ENCODE measurements at places on chromosomes 6 and 20. TPM values are rescaled to one million over a fixed set of nuclear protein-coding genes. Genes with fewer than 3 reads are reported as not detected.

DNA sequence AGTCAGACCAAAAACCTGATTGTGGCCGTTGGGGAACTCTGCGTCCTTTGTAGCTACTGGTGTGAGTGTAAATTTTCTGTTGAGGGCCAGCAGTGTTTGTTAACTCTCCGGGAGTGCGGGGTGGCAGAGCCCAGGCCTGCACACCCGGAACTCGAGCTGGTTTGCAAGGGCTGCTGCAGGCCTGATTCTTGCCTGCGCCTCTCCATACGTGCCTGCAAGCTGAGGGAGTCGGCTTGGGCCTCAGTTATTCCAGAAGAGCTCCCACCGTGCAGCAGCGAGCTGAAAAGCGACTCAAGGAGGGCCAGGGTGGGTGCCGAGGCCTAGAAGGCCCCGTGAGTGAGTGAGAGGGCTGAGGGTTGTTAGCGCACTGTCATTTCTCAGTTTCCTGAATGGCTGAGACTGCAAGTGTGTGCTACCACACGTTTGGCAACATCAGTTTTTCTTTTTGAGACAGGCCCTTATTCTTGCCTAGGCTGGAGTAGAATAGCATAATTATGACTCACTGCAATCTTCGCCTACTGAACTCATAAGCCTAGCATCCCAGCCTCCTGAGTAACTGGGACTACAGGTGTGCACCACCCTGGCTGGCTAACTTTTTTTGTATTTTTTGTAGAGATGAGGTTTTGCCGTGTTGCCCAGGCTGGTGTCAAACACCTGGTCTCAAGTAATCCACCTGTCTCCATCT, 33.9 kb upstream of the KIF13A start:
- no peak for DNase-seq

GRCh38 chr6:157240059-157240959, 83.0 kb downstream of the TMEM242 start:
- peak; percentile 55 for DNase-seq

GRM4 gene
- total RNA-seq: 0.06 TPM

DNA sequence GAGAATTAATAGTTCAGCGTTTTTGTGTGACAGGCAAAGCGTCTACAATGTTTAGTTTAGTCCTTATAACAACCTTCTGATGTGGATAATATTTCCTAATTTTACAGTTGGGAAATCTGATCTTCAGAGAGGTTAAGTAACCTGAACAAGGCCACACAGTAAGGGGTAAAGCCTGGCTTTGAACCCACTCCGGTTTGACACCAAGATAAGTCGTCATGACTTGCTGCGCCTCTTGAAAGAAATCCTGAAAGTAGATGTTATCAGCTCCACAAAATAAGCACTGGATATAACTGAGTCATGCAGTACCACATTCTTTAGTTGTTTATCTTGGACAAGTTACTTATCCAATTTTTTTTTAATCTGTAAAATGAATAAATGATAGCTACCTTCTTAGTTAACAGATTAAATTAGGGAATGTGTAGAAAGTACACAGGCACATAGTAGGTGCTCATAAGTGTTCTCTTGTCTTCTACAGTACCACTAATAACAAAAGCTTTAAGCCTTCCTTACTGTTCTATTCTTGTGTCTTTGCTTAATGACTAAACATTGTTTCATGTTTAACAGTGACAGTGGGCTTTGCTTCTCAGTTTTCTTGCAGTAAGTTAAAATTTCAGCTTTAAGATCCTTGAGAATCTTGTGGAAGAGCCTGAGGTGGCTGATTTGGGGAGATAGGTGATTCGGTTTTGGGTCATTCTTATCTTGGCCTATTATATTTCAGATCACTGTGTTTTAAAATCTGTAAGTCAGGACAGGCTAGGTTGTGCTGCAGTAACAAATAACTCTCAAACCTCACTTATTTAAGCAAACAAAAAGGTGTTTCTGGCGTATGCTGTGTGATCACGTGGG, 2.1 kb downstream of the HIVEP1 start:
- DNase-seq: no peak

GRCh38 chr6:128251445-128252340, 268.7 kb downstream of the PTPRK start:
- no peak for DNase-seq

- DNase-seq: no peak
Measured at GRCh38 chr20:54099894-54100293, 29.5 kb upstream of the BCAS1 start.

GRCh38 chr20:38383147-38383546, 36.9 kb downstream of the LBP start:
- no peak for DNase-seq

GRCh38 chr6:142406131-142406530, 104.3 kb downstream of the ADGRG6 start:
- DNase-seq: no peak

HRH3 gene
- 0.15 TPM for total RNA-seq

- DNase-seq: peak; percentile 26
Measured at GRCh38 chr20:56166781-56167465, 81.6 kb upstream of the MC3R start.

DNA sequence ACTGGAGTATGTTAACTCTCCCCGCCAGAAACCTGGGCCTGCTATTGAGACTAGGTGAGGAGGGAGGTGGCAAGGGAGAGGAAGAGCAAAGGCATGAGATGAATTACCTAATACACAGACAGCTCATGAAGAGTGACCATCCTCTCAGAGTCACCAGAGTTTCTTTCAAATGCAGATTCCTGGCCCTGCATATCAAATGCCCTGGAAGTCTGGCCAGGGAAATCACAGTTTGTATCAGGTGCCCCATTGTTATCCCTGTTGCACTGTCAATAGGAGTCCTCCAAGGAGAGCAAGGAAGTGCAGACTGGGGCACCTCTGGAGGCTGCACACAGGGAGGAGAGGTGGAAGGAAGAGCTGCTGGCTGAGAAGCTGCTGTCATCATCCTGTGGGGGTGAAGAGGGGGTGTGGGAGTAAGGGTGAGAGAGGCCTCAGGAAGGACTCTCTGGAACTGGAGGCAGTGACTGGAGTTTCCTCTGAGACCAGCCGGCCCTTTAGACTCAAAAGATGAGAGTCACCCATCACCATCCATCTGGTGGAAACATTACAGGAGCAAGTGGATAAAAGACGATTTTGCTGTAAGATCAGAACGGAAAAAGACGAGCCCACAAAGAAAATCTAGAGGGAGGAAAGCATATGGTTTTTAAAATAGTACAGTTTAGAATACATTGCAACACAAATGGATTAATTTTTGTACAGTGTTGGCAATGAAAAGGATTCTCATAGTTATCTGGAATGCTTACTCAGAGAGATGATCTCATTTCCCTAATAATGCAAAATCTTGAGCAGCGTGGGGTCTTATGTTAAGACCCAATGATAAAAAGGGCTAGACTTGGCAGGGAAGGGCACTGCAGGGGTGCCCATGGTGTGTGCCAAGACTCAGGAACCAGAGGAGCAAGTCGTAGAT, 268.1 kb downstream of the UST start:
- no peak for DNase-seq

SH3BGRL2 gene
- total RNA-seq: 9.0 TPM

TCP1 gene
- 538 TPM for total RNA-seq

KPNA5 gene
- total RNA-seq: 11.6 TPM

GRCh38 chr20:36499723-36500501, 41.4 kb upstream of the MYL9 start:
- DNase-seq: no peak

DNA sequence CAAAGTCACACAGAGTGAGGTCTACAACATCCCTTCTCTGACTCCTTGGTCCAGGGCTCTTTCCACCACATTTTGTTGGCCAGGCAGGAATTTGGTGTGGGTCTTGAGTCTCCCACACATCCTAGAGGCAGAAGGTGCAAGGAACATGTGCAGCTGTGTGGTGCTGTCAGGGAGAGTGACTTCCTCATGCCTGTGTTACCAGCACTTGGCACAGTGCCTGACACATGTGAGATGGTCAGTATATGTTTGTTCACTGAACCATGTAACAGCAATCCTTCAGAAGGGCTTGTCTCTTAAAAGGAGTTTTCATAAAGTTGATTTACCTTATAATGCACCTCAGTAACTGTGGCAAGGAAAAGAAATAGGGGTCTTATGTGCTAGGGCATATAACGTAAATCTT, 168.5 kb downstream of the CDC5L start:
- DNase-seq: peak; percentile 52

LRRC73 gene
- not detected for total RNA-seq

Measured in SJCRH30 (cell line).